ENCODE measurements at places on chromosomes 12 and 14.

DNA sequence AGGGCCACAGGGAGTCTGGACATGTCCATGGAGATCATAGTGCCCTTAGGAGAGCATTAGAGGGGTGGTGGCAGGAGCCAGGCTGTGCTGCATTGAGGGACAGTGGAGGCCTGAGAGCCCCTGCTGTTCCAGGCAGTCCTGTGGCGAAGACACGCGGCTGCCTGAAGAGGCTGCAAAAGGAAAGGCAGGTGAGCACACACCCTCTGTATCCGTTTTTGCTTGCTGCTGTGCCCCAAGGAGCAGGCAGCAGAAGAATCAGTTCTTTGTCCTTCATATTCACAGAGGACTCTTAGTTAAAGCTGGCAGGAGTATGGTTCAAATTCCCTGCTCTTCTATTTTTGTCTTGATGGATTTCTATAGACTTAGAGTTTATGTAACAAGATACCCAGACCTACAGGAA, 4.5 kb downstream of the SLC35E3 start:
- peak; percentile 11 for DNase-seq

- no peak for DNase-seq
Measured at GRCh38 chr14:51859131-51859530, 1.3 kb upstream of the GNG2 start.

DNA sequence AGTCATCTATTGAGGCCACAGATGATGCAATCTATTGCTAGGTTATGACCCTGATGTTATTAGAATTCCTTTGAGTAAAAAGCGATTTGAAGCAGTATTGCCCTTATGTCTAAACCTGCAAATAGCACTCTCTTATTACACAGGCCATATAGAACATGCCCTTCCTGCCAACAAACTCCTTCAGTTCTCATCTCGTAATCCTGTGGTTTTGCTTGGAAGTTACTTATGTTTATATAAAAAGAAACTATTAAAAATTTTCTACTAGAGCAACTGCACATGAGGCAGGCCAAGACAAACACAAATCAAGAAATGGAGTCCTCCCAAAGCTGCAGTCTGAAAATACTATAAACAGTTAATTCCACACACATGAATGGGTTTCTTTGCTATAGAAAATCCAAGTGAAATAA, 1200.2 kb downstream of the LRFN5 start:
- DNase-seq, result no peak

GRCh38 chr12:57694459-57695019, 607 bp downstream of the OS9 start:
- peak; percentile 58 for DNase-seq

- no peak for DNase-seq
Measured at GRCh38 chr12:101959607-101960006, 82.2 kb downstream of the DRAM1 start.

GRCh38 chr14:94989946-94990345, 167.4 kb downstream of the DICER1 start:
- DNase-seq, result no peak

- peak; percentile 89 for DNase-seq
Measured at GRCh38 chr12:52023182-52023975, 16.6 kb downstream of the TAMALIN start.

GRCh38 chr12:76311796-76312195, 36.4 kb downstream of the BBS10 start:
- no peak for DNase-seq

DNA sequence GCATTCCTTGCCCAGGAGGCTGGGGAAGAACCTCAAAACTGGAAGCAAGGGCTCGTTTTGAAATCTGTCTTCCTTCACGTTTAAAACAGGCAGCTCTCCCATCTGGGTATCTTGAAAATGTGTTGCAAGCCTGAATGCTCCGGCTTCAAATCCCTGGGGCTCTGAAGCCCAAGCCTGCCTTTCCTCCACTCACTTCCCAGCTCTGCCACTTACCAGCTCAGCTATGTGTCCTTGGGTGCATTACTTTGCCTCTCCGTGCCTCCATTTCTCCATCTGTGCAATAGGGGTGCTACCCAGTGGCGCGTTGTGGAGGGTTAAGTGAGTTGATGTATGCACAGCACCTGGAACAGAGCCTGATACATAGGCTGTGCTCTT, 97.6 kb downstream of the GCH1 start:
- no peak for DNase-seq

Data from neural progenitor cell (in vitro differentiated cells).